ENCODE measurements at places on chromosomes 13 and 19.
A peak's percentile ranks its signal among the peaks of the same experiment; 100 is the strongest.

DNA sequence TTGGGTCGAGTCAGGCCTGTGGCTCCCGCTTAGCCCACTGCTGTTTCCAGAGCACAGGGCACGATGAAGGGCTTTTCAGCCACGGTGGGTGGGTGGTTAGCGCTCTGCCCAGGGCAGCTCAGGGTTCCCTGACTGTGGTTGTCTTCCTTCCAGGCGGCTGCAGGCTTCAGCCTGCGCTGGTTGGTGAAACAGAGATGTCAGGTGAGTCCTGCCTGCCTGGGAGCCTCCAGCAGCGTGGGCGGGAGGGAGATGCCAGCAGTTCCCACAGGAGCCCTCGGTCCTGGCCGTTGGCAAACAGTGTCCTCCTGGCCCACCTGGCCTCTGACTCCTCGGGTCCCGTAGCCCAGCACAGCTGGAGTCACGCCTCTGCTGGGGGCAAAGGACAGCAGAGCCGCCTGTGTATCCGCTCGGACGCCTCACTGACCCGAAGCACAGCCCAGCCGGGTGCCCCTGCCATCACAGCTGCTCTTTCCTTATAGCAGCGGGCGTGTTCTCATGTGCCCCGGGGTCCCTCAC is 9.7 kb downstream of the ADAT3 start:
- no peak for DNase-seq

GRCh38 chr13:21076253-21076652 is 14.9 kb upstream of the LATS2 start:
- DNase-seq, result no peak

DNA sequence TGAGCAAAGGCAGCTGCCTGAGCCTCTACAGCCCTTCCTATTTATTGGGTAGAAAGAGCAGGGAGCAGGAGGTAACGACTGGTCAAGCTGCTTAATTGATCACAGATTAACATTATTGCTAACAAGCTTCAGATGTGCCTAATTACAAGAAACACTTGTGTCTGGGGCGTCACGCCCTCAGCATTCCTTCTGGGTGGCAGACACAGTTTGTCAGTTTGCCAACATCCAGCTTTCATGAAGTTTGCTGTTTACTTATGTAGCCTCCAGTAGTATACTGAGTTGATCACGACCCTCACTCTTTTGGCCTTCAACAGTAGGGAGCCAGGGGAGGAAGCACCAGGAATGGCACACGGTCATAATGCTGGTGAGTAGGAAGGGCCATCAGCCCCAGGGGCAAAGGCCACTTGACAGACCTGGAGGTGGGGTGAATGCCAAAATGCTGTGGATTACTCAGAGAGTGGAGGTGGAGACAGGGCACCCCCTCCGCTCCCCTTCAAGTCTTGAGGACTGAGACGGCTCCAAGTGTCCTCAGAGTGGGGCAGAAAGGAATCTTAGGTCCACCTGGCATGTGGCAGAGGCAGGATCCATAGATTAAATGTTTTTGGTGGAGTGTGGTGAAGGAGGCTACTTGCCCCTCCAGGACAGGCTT is 34.9 kb upstream of the PSPC1 start:
- DNase-seq, result no peak

DNA sequence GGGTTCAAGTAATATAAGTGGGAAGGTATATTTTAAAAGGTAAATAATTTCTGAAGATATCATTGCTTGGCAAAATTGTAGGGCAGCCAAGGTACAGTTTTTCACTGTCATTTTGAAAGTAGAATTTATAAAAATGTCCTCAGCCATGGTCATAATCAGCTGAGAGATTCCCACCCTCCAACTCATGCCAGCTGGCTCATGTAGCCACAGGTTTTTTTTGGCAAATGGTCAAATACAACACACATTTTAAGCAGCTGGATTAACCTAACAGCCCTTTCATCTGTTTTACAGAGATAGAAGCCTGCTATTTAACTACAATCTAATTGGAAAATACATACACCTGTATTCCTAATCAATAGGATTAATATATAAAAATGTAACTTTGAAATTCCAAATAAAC is 619.2 kb upstream of the SGCG start:
- no peak for DNase-seq

DNA sequence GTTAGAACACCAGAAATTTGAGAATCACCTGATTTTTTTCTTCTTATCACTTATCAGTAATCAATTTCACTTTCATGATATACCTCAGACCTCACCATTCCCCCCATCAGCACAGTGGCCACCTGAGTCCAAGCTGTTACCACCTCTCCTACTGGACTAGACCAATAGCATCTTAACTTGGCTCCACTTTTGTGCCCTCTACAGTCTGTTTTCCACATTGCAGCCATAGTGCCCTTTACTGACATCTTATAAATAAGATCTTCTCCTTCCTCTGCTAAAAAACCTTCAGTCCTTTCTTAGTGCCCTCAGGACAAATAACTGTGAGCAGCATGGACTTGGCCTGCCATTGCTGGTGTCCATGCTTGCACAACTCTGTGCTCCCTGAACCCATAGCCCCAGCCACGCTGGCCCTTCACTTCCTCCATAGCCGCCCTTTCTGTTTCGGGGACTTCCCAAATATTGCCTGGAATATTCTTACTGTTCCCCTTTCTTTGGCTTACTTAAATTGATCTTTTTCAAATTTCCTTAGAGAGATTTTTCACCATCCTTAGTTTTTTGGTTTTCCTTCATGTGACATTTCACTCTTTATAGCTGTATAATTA is 380.8 kb downstream of the LMO7 start:
- DNase-seq, result peak; percentile 1

- DNase-seq, result no peak
Observed at GRCh38 chr13:74921326-74921725, 560.6 kb downstream of the TBC1D4 start.

DNA sequence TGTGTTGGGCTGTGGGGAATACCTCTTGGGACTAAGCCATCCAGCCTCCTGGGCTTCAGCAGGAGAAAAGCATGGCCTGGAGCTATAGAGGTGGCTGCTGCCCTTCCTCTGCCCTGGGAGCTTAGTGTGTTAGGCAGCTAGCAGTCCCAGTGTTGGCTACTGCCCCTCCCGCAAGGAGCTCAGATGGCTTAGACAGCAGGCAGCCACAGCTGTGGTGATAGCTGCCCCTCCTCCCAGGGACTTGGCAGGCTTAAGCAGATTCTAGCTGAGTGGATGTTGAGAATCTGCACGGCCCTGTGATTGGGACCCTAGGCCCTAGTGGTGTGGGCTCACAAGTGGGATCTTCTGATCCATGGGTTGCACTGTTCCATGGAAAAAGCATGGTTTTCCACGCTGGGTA is 264.5 kb downstream of the TDRD3 start:
- no peak for DNase-seq

- DNase-seq, result peak; percentile 92
Observed at GRCh38 chr19:14517840-14518505, at the start of gene DNAJB1. Gene DNAJB1, minus strand, starts transcription at chr19:14518397. Its CDS starts 48 bp downstream, at chr19:14518349.

GRCh38 chr13:90336507-90336906 is 1011.0 kb upstream of the MIR17HG start:
- no peak for DNase-seq

DNA sequence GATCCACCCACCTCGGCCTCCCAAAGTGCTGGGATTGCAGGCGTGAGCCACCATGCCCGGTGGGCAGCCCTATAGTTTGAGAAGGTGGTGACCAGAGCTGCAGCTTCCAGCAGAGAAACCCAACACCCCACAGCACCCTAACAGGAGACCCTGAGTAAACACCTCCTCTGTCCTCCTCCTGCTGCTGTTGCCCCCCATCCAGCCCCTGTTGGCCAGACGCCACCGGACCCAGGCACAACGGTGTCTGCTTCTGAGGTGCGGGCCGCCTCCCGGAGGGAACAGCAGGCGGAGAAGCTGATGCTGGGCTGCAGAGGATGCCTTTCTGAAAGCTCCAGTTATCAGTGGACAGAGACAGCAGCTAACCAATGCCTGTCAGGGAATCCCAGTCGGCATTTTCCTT is 175.5 kb downstream of the COL4A1 start:
- no peak for DNase-seq

DNA sequence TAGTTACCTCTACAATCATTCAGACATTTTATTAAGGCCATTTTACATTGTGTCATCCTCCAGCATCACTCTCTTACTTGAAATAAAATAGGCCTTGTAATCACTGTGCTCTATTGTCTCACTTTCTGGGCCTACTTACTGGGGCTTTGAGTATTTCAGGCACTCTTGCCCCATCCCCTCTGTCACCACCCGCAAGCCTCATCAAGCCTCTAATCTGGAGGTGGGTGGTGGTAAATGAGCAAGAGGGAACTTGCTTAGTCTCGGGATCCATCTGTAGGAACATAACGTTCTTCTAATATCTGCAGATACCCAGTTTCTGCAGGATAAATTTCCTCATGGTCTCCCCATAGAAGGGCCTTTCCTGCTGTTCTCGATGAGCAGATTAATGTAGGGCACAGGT is 19.4 kb upstream of the GPR18 start:
- no peak for DNase-seq

DNA sequence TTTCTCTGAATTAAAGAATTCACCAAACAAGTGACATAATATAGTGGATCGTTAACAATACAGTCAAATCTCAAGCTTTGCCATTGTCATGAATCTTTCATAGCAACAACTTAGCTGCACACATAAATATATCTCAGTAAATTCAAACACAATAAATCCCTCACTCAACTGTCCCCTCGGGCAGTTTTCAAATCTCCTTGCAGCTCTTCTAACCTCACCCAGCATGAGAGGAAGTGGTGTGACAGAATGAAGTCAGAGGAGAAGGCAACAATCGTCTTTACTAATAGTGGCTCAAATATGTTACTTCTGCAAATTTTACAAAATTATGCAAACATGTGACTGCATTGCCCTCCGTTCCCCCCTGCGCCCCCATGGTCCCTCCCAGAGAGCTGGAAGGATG is 148.2 kb downstream of the RAP2A start:
- DNase-seq, result no peak

GRCh38 chr19:1472231-1473084 is 6.6 kb downstream of the C19orf25 start:
- DNase-seq, result no peak

DNA sequence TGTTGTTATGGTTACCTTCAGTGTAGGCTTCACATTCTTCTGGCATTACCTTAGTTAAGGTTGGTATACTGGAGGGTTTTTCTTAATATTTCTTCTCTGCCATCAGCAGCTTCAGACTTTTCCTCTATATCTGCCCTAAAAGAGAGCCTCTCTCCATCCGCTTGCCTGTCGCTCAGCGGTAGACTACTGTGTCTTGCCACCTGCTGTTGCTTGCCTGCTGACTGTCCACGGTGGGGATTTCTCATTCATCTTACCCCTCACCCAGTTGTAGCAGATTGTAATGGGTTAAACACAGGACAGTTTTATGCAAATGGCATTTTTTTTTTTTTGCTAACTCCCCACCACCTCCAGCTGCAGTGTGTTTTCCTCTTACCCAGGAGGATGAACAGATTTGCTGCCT is 577.2 kb downstream of the SLITRK5 start:
- DNase-seq, result no peak

DNA sequence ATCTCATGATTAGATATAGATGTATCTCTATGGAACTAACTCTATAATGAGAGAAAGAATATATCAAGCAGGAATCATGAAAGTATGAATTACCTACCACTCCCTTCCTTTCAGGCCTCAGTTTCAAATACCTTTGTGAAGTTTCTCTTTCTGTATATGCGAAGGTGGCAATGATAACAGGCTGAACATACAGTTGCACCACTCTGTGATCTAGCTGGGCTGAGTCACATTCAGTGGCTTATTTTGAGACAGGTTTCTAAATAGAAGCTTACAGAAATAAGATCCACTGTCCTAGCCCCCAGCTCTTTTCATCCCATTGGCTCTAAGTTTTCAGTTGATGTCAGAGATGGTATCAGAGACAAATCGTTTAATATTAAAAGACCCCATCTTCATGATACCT is 662.0 kb downstream of the SLITRK1 start:
- DNase-seq, result no peak

DNA sequence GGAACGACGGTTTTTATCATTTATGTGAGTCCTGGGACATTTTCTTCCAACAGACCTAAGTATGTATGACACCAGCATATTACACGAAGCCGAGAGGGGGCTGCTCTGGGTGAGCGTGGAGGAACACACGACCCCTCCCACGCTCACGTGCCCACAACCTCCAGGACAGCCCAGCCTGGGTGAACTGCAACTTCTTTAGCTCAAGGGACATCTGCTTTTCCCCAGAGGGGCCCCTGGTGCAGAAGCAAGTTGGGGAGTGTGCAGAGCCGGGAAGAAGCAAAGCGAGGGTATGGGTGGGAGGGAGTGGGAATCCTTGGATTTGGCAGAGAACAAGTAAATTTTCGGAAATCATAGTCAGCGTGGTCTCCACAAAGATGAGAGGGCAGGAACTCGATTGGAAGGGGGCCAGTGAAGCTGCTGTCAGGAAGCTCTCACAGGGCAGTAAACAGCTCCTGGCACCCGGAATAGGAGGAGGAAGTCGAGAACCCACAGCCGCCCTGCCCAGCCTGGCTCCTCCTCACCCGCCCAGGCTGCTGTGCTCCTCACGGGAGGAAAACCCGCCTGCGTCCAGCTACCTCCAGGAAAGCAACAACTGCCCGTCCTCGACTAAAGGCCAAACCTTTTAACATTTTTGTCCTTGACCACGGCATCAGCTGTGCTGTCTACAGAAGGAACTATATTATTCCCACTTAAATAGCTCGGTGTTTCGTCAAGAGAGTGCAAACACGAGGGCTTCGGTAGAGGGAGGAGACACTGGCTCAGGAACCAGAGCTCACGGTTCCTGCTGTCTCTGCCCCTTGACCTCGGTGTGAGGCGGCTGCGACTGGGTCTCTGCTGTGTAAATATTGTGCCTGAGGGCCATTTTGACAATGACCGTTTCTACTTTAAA is 17.2 kb upstream of the CFAP97D2 start:
- no peak for DNase-seq

DNA sequence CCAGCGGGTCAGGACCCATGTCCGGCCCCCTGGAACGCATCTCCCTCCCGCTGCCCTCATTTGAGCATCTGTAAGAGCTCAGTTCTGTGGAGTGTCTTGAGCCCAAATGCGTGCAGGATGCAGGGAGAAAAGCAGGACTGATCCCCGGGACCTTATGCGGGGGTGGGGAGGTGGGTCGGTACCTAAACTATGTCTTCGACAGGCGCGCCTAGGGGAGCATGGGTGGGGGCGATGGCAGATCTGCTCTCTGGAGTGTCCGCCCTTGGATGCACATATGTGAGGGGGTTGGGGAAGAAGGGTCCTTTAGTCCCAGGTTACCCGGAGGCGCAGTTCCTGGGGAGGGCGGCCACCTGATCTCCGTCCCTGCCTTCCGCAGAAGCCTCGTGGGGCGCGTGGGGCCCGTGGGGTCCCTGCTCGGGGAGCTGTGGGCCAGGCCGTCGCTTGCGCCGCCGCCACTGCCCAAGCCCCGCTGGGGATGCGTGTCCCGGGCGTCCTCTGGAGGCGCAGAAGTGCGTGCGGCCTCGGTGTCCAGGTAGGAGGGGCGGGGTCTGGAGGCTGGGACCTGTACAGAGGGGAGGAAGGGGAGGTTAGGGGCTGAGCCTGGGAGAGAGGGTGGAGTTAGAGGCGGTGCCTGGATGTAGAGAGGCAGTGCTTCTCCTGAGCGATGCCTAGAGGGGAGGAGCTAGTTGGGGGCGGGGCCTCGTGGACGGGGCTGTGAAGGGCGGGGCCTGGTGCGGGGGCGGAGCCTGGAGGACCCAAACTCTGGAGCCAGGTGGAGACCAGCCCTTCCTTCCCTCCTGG is 2.9 kb downstream of the CILP2 start:
- DNase-seq, result peak; percentile 69

GRCh38 chr19:53193535-53194222 is 521 bp upstream of the ZNF665 start:
- DNase-seq, result no peak

- DNase-seq, result no peak
Observed at GRCh38 chr13:107817647-107818287, 397.6 kb downstream of the LIG4 start.
